ENCODE measurements at places on chromosomes 11 and 22.

DNA sequence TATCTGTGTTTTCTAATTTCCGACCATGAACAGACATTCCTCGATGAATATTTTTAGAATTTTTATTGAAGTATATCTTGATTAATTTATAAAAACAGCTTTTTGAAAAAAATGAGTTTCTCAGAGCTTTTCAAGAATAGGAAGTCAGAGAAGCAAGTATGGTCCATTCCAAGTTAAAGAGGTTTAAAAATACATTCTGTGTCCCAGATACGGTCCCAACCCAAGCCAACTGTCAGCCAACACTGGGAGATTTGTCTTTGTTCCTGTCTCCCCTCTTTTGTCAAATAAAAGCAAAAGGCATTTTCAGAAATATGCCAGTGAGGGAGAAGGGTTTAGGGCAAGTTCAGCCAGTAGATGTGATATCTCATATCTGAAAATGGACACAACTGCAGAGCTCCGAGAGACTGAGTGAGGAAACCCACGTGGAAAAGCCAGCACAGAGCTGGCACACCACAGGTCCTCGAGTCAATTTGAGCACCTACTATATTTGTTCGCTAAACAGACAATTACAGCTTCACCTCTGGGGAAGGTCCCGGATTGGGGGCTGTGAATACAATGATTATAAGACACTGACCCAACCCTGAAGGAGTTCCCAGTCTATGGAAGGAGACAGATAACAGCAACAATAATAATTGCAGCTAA is 59.8 kb downstream of the C11orf91 start:
- no peak for DNase-seq

- DNase-seq = no peak
Measured at GRCh38 chr22:18055619-18056160, 22.1 kb upstream of the PEX26 start.

DNA sequence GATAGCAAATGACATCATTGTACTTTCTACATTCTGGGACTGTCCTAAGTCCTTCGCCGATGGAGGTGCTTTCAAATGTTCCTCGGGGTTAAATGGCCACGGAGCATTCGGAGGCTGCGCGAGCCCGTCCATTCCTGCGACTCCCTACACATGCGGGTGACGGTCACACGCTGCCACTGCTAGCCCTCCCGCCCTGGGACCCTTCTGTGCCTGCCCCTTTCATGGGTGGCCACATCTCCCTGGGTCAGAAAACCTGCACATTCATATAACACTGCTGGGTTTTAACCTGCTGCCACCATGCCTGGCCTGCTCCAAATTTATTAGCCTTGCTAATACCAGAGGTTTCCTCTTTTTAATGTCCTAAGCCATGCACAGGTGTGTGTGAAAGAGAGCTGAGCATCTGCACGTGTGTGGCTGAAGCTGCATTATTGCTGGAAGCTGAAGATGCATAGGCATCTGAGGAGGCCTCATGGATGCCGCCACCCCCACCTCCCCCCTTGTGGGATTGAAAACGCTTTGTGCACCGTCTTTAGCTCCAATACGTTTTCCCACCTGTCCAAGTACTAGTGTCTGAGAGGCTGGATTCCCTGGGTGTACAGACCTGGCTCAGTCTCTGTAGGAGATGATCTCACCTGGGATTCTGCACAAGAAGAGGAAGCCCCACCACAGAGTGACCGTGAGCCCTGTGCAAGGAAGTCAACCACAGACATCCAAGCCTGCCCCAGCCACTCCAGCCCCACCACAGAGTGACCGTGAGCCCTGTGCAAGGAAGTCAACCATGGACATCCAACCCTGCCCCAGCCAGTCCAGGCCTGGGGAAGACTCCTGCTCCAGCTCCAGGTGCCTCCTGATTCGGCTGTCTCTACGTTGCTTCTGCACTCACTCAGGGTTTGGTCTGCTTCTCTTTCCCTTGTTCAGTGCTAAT is 626.4 kb downstream of the BRD1 start:
- no peak for DNase-seq

- DNase-seq = no peak
Measured at GRCh38 chr11:10333490-10333889, 28.6 kb downstream of the ADM start.

- DNase-seq = no peak
Measured at GRCh38 chr11:26276798-26277424, 55.0 kb upstream of the ANO3 start.

DNA sequence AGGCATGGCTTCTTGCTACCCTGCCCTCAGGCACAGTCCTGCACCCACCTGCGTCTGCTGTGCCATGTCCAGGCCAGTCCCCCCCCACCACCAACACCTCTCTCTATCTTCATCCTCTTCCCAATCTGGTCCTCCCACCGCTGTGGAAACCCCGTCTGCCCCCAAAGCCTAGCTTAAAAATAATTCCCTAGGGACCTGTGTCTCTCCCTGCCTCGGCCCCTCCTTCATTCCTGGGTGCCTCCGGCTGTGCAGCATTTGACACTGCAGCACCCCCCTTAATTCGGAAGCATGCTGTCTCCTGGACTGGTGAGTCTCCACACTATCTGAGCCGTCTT is 2.5 kb upstream of the ASCL2 start:
- no peak for DNase-seq

- no peak for DNase-seq
Measured at GRCh38 chr11:2781408-2782274, 81.8 kb upstream of the KCNQ1OT1 start.

GRCh38 chr11:64854157-64854533 is 9.7 kb upstream of the CDC42BPG start:
- DNase-seq = no peak

DNA sequence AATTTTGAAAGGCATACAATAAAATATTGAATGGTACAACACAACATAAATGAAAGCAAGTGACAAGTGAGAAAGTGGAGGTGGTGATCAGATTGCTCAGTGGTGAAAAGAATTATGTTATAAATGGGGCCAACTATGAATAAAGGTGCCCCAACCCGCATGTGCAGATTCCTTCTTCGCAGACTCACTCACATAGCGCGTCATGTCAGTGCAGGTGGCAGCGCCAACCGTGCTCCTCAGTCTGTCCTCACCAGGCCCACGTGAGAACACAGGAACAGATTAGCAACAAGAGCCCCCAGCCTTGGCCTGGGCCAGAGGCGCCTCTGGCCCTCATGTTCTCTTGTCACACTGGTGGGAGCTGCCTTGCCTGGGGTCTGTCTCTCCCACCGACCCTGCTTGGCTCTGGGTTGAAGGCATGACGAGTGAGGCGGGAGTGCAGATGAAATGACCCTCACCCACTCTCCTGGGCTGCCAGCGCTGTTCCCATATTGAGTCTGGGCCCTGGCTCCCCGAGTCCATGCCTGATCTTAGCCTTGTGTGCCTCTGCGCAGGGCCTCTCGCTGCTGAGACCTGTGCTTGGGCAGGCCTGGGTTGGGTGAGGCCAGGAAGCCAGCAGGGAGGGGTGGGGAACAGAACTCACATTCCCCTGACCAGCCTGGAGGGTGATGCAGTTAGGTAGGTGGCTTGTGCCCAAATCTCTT is 6.4 kb downstream of the ATG16L2 start:
- DNase-seq = no peak

DNA sequence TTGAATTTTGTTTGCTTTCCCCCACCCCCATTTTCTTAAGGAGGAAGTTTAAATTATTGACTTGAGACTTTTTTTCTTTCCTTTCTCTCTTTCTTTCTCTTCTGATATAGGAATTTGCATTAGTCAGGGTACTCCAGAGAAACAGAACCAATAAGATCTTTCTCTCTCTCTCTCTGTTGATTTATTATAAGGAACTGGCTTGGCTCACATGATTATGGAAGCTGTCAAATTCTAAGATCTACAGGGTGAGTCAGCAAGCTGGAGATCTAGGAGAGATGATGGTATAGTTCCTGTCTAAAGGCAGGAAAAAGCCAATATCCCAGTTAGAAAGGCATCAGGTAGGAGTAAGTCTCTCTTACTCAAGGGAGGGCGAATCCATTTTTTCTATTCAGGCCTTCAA is 64.0 kb downstream of the CCDC81 start:
- DNase-seq = no peak

DNA sequence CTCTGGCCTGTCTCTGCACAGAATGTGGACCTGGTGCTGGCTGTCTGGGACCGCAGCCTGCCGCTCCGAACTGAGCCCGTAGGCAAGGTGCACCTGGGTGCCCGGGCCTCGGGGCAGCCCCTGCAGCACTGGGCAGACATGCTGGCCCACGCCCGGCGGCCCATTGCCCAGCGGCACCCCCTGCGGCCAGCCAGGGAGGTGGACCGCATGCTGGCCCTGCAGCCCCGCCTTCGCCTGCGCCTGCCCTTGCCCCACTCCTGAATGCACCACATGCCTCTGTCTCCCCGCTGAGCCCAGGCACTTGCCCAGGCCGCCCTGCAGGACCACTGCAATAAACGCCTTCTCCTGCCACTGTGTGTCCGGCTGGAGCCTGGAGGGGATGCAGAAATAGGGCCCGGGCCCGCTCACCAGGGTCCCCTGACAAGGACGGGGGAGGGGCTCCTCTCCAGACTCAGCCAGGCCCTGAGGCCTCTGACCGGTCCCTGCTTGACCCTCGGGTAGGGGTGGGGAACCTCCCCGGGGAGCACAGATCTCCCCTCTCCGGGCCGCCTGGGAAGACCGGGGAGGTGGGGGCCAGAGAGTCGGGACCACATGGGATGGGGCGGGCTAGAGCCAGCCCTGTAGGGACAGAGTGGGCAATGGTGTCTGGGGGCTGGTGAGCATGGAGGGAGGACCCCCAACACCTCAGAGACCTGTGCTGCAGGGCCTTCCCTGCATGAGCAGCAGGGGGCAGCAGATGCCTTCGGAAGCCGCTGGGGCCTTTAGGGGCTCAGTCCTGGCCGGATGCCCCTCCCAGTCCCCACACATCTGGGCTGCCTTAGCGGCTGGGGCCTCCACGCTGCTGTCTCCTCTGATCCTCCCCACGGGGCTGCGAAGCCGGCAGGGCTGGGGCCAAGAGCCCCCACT is 1.4 kb upstream of the TNNI2 start:
- peak; percentile 69 for DNase-seq

DNA sequence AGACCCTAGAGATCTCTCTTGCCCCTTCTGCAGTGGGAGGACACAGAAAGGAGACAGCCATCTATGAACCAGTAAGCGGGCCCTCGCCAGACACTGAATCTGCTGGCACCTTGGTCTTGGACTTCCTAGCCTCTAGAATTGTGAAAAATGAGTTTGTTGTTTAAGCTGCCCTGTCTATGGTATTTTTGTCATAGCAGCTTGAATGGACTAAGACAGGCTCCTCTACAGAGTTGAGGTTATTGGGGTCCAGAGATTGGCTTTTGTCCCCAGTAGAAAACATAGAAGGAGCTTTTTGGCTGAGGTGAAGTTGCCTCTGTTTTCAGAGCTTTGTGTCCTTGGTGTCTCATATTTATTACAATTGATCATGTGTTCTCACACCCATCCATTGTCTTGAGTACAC is 77.2 kb downstream of the STIM1 start:
- DNase-seq = no peak

DNA sequence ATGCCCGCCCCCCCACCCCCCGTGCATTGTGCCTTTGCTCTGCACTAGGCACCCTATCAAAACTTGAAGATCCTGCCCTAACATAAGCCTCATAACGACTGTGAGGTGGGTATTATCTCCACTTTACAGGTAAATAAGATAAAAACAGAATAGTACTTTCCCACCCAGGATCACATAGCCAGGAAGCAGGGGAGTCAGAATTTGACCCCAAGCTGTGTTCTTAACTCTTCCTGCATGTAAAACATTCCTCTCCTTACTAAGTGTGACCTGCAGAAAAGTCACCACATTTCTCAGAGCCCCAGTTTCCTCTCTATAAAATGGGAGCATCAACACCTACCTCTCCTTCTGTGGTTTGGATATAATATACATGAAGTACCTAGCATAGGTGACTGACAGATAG is 18.2 kb upstream of the ANKK1 start:
- DNase-seq = no peak

GRCh38 chr11:32141745-32142546 is 51.1 kb downstream of the RCN1 start:
- DNase-seq = no peak

- DNase-seq = no peak
Measured at GRCh38 chr22:49668402-49668801, 159.3 kb downstream of the BRD1 start.

GRCh38 chr22:49523374-49524008 is 304.2 kb downstream of the BRD1 start:
- DNase-seq = no peak

DNA sequence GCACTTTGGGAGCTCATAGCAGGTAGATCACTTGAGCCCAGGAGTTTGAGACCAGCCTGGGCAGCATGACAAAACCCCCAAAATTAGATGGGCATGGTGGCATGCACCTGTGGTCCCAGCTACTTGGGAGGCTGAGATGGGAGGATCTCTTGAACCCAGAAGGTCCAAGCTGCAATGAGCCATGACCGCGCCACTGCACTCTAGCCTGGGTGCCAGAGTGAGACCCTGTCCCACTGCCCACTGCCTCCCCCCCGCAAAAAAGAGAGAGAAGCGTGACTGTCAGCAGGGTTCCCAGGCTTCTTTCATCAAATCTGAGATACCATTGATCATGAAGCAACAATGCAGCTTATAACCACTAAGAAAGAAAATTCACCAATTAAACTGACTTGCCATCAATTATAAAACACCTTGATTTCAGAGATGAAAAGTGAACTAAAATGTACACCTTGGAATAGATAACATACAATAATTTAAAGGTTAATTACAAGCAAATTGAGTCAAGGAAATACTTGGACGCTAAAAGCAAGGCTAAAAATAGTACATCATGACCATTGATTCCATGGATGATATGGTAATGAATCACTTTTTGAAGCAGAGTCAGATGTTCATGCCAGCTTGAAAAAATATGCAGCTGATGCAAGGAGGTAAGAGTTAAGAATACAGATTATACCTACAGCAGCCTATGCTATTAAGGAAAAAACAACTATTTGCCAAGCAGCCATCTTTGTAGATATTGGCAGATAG is 90.8 kb upstream of the ALKBH3 start:
- no peak for DNase-seq

DNA sequence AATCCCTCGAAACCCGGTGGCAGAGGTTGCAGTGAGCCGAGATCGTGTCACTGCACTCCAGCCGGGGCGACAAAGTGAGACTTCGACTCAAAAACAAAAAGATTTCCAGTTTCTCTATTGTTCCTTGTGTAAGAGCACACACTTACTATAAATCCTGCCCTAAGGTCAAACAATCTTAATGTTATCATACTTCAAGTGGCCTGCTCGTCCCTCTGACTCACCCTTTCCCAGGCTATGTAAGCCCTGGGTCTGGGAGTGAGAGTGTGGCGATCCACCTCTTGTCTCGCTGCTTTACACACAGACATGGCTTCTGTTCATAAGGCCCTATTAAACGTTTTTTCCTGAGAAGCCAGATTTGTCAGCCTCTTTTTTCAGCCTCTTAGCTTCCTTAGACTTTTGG is 24.4 kb upstream of the A4GALT start:
- no peak for DNase-seq

GRCh38 chr11:106413222-106413621 is 335.8 kb downstream of the AASDHPPT start:
- DNase-seq = no peak

- DNase-seq = no peak
Measured at GRCh38 chr11:62726156-62726914, 922 bp downstream of the HNRNPUL2 start.

GRCh38 chr22:46165977-46166376 is 15.7 kb downstream of the PPARA start:
- DNase-seq = no peak

- no peak for DNase-seq
Measured at GRCh38 chr11:113817162-113817561, 37.6 kb downstream of the CLDN25 start.

GRCh38 chr11:125892071-125892470 is 4.6 kb downstream of the HYLS1 start:
- no peak for DNase-seq

Data from stimulated activated CD8-positive, alpha-beta memory T cell treated with anti-CD3 and anti-CD28 coated beads, Interleukin-2, amount 100 ng/mL, for 1 hour (primary cell).